Effector CD4-positive, alpha-beta T cell (primary cell): ENCODE measurements at places on chromosomes 7 and 10.
A peak's percentile ranks its signal among the peaks of the same experiment; 100 is the strongest.

DNA sequence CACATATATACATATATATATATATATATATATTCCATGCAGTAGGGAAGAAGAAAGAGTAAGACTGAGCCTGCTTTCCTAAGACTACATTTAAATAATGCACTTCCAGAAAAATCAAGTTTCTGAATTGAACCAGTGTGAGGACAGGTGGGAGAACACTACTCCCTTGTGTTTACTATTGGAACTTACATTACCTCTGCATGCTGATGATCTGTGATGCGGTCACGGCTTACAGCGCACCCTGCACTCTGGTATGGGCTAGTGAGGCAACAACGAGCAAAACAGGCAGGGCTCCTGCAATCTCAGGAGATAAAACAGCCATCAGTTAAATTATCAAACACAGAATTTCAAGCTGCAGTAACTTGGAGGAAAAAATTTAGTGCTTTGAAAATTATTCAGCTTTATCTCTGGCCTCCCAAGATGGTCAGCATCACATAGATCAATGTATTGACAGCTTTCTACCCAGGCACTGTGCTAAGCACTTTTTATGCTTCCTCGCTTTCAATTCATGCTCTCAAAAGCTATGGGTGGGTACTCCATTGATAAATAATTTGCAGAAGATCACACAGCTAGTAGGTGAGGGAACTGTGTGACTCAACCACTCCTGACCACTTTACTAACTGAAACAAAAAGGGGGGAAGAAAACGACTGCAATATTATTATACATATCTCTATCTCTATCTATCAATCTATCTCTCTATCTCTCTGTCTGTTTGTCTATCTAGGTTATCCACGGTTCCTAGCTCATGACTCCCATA, 20.5 kb upstream of the SLC16A12 start:
- no peak for DNase-seq

- no peak for DNase-seq
These were observed 105.2 kb upstream of the PDLIM1 start for GRCh38 chr10:95395947-95396449.

DNA sequence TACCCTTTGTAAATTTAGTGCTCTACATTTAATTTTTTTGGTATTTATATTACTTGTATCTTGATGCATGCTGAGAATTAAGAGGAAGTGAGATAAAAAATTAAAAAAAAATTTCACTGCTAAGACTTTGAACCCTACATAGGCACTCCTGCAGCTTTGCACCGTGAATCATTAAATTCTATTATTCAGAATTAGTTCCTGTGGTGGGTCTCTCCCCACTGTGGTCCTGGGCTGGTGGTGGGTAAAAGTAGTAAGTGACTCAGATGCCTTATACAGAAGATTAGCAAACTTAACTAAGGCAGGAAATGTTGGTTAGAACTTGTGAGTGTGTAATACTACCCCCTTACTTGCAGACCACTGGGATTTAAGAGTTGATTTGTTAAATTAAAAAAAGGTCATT, 72.6 kb downstream of the AP3M1 start:
- peak; percentile 8 for DNase-seq

DNA sequence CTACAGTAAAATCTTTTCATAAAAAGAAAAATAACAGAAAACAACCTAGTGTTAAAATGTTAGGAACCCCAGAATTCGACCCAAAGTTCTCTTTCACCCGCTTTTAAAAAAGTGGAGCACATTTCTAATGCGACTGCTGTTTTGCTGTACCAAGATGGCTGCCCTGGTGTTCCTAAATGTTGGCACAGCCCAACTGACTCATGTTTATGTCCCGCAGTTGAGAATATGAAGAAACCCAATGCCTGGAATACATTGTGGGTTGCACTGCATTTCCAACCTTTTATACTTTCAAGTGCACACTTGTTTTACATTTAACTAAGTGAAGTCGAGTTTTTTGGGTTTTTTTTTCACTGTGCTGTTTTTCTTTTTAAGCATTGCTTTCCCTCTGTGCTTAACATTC, 944 bp downstream of the STEAP1B start:
- no peak for DNase-seq

DNA sequence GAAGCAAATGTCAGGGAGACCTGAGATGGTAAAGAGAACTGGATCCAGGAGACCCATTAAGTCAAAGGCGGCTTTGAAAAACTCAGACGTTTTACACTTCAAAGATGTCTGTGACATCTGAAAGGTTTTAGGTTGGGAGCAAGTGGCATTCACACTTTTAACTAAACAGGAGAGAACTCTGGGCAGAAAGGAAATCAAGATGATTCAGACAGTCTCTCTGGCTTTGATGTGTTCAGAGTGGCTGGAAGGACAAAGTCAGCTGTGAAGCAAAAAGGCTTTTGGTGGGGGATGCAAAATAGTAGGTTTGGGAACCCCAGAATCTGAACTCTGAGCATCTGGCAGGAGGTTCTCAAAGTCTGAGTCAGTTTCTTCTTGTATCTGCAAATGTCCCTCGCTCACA, 66.6 kb downstream of the PRKCQ start:
- peak; percentile 19 for DNase-seq

DNA sequence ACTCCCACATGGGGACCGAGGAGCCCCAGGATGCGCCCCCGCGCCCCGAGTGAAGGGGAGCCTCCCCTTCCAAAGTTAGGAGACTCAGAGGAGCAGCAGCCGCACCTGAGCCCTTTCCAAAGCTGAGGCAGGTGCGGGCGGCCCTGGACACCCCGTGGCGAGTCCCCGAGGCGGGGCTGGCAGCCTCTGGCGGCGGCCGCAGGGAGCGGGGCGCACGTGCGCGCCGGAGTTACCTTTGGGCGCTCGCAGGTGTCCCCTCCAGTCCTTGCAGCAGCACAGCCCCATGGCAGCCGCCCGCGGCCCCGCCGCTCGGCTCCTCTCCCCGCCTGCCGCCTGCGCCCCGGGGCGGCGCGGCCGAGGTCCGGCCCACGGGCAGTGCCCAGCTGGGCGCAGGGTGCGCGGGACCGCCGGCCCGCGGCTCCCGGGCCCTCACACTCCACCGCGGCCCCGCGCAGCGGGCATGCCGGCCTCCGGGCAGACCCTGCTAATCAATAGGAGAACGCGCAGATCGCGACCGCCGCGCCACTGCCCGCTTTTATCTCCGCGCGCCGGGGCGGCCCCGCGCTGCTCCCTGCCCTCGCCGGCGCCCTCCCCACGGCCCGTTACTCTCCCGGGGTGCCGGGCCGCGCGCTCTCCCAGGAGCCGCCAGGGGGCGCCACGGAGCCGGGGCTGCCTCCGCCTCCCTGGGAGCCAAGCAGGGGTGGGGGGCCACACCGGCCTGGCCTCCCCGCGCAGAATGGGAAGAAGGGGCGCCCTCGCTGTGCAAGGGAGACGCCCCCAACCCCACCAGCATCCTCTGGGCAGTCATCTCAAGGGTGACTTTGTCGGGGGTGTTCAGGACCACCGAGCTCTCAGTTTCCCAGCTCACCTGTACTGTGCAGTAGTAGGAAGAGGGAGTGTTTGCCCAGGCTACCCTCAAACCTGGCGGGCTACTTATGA, 80.8 kb downstream of the ARHGAP22 start:
- no peak for DNase-seq

DNA sequence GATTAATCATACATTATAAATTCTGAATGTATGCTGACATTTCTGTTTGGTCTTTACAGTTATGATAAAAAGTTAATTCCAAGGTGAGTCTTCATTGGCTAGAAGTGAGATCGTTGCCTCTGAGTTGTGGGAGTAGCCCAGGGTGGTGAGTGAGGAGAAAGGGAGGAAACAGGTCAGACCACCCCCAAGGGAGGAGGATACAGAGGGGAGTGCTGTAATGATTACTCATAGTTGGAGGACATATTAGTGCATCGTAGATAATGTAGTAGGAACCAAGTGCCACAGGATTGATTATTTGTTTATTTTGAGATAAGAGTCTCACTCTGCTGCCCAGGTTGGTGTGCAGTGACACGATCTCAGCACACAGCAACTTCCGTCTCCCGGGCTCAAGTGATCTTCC, 672.2 kb downstream of the INHBA start:
- no peak for DNase-seq

GRCh38 chr7:118185163-118185860, 1.3 kb downstream of the LSM8 start:
- no peak for DNase-seq

GRCh38 chr10:118543714-118544400, 51.6 kb downstream of the PRLHR start:
- DNase-seq, result peak; percentile 8

GRCh38 chr10:17196045-17196444, 5.4 kb downstream of the TRDMT1 start:
- DNase-seq, result no peak

GRCh38 chr10:15605740-15606369, 113.9 kb downstream of the ITGA8 start:
- no peak for DNase-seq

DNA sequence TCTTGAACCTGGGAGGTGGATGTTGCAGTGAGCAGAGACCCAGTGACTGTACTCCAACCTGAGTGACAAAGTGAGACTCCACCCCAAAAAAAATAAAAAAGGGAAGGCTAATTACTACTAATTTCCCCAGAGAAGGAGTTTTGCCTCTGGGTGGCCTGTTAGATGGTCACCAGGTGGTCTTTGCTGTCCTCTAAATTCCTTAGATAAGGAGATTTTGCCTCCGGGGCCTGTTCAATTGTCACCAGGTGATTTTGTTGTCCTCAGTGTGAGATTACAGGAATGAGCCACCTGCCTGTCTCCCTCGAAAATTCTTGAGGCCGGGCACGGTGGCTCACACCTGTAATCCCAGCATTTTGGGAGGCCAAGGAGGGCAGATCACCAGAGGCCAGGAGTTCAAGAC, 24.4 kb upstream of the ZMIZ2 start:
- no peak for DNase-seq

DNA sequence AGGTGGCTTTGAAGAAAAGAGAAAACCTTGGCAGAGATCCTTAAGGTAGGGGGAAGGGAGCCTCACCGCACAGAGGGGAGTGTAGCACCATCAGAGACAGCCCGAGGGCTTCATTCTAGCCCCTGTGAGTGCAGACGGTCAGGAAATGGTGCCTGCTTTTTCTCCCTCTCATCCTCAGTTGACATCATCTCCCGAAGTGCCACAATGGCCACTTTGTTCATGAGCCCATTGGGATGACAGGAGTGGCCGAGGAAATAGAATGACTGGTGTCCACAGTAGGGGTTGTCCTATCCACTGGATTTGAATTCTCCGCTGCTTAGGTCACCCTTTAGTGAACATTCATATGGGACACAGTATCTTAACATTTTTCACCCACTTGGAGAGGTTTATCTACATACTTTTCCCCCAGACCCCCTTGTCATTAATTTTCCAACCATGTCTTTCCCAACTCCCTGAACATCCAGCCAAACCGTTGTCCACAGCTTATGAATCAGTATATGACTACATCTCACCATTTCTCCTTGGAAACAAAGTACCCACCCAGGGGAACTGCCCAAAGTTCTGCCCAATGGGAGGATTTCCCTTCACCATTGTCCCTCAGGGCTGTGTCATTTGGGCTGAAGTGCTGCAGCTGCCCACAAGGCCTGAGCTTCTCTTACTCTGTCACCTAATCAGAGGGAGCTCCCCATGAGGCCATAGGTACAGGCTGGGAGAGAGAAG, 108.8 kb downstream of the ADCY1 start:
- no peak for DNase-seq
